ENCODE measurements at places on chromosomes 1 and 21. TPM values are rescaled to one million over a fixed set of nuclear protein-coding genes. Genes with fewer than 3 reads are reported as not detected.
A peak's percentile ranks its signal among the peaks of the same experiment; 100 is the strongest.

SLC26A9 gene
- not detected for total RNA-seq

- H3K4me1 ChIP-seq, result peaks cover 5% of the 10 kb centered on the region
- no peak overlapping the region for H3K27ac ChIP-seq
- no peak overlapping the region for H3K4me3 ChIP-seq
- DNase-seq, result no peak
These were observed 25.8 kb downstream of the MACO1 start for GRCh38 chr1:25456502-25456901.

- no peak for DNase-seq
- peaks cover 16% of the 10 kb centered on the region for H3K36me3 ChIP-seq
- H3K27me3 ChIP-seq, result no peaks in the 10 kb centered on the region
- no peak overlapping the region for H3K4me3 ChIP-seq
These were observed 66.6 kb downstream of the BACE2 start for GRCh38 chr21:41234569-41234968.

GRCh38 chr1:153346077-153346723 is 2.4 kb downstream of the PGLYRP4 start:
- DNase-seq, result peak; percentile 56
- H3K4me3 ChIP-seq, result no peak overlapping the region
- peaks cover 12% of the 10 kb centered on the region for H3K27me3 ChIP-seq
- H3K36me3 ChIP-seq, result no peaks in the 10 kb centered on the region
- no peaks in the 10 kb centered on the region for H3K4me1 ChIP-seq

DNA sequence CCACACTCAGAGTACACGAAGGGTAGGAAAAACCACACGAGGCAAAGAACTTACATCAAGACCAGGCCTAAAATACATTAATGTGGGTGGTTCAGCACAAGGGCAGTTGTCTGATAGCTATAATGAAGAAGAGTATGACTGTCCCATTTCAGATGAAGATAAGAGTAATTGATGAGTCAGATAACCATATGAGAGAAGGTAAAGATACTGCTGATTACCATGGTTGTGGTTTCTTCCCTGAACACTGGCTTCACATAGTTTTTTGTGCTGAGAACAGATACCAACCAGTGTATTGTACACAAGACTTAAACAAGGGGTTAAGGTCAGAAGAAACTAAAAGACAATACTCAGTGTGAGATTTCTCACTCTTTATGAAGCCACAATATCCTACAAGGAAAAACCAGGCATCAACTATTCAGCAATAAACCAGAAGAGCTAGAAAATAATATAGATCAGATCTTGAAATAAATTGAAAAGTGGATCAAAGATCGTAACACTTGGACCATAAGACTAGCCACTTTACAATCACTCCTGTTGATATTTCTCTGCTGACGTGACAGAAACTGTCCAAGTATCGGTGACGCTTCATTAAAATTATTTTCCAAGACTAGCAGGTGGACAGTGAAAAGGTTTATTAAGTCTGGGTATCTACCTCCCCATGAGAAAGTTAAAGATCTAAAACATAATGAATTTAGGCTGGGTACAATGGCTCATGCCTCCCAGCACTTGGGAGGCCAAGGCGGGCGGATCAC is 28.6 kb downstream of the PUM1 start:
- no peak overlapping the region for H3K27ac ChIP-seq
- no peak for DNase-seq
- peaks cover 40% of the 10 kb centered on the region for H3K4me1 ChIP-seq
- H3K27me3 ChIP-seq, result no peaks in the 10 kb centered on the region
- no peak overlapping the region for H3K4me3 ChIP-seq

- H3K4me3 ChIP-seq, result no peak overlapping the region
- H3K27ac ChIP-seq, result no peak overlapping the region
- no peaks in the 10 kb centered on the region for H3K36me3 ChIP-seq
- no peak for DNase-seq
These were observed 44.0 kb downstream of the VAV3 start for GRCh38 chr1:107920999-107921398.
